Esophagus mucosa (tissue), 1 donor: ENCODE measurements at places on chromosomes 1 and 21. TPM values are rescaled to one million over a fixed set of nuclear protein-coding genes. Genes with fewer than 3 reads are reported as not detected.

SLAMF1 gene
- 0.36 TPM for total RNA-seq

PHF13 gene
- 7.5 TPM for total RNA-seq

NBPF4 gene
- total RNA-seq = 0.08 TPM

CDK11A gene
- total RNA-seq = 15.7 TPM
